Omental fat pad (tissue), 4 donors: ENCODE measurements at places on chromosomes 5 and 9.

GRCh38 chr5:43638546-43638945, 35.6 kb downstream of the NNT start:
- no peak for DNase-seq

DNA sequence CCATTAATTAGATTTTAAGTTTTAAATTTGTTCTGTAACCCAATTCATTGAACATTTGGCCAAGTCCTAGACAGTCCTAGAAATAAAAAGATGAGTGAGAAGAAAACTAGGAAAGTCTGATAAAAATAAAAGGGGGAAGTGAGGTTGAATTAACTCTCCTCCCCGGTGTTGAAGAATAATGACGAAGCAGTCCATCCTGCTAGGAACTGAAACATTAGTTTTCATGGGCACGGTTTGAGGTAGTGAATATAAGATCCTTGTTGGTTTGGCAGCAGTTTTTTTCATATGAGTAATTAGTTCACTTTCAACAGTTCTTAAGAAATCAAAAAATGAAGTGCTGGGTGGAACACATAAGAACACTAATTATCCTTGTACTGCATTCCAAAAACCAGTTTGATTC, 103.1 kb downstream of the MTREX start:
- DNase-seq, result no peak

GRCh38 chr9:116145036-116145435, 8.6 kb upstream of the PAPPA start:
- no peak for DNase-seq

DNA sequence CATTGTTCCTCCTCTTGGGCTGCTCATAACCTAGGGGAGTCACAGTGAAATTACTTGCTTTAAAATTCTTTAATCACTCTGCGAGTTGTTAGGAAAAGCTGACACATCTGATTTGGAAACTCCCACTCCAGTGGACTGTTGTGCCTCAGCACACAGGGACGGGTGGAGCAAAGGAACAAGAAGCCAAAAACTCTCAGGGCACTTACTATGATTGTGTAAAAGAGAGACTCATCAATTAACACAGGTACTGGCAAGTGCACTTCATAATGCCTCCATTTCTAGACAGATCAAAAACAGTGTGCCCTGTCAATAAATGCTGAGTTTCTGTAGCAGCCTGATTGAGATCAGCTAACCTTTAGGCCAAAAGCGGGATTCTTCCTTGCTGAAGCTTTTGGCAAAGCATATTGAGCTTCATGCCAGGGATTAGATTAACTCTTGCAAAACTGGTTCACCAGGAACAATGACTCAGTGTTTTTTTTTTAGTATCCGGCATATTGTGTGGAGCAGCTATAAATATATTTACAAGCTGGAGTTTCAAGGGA, 55.9 kb downstream of the TMC1 start:
- no peak for DNase-seq

- no peak for DNase-seq
Observed at GRCh38 chr5:126384985-126385384, 38.2 kb upstream of the GRAMD2B start.

DNA sequence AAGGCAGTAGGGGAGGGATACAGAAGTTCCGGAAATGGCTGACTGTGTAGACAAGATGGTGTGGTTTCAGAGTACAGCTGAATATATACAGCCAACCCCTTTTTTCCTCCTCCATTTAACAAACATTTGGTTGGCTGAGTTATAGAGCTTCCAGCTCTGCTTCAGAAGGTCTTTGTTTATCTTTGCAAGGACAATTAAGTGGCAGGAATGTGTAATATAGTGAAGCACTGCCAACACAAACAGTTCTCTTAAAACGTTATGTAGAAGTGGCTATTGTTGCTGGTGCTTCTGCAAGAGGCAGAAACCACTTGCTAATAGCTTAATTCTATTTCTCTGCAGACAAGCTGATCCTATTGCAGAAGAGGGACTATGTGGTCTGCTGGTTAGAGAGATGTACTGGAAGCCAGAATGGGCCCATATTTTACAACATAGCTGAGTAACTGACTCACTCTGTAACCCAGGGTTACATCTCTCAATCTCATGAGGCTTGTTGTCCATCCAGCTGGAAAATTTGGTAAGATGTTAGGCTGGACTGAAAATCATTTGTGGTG, 62.7 kb upstream of the OSMR start:
- DNase-seq, result no peak

GRCh38 chr5:32638309-32638708, 53.0 kb downstream of the SUB1 start:
- DNase-seq, result no peak

- DNase-seq, result no peak
Observed at GRCh38 chr5:151925340-151925739, 689 bp upstream of the GLRA1 start.

GRCh38 chr5:133222979-133223378, 171.2 kb downstream of the HSPA4 start:
- DNase-seq, result no peak

DNA sequence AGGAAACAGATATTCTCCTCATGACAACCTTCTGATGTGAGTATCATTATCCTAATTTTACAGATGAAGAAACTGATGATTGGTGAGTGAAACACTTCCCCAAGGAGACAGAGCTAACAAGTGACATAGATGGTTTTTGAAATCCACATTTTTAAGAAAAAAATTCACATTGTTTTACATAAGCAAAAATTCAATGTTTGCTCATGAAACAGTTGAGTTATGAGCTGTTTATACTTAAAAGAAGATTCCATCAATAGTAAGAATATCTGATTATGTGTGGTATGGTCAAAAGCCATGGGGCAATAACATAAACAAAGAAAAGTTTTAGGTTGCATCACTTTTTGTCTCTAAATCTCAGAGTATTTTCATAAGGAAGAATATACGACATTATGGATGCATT, 167.9 kb upstream of the PAPPA start:
- no peak for DNase-seq

GRCh38 chr5:172200476-172200875, 6.5 kb downstream of the EFCAB9 start:
- no peak for DNase-seq

DNA sequence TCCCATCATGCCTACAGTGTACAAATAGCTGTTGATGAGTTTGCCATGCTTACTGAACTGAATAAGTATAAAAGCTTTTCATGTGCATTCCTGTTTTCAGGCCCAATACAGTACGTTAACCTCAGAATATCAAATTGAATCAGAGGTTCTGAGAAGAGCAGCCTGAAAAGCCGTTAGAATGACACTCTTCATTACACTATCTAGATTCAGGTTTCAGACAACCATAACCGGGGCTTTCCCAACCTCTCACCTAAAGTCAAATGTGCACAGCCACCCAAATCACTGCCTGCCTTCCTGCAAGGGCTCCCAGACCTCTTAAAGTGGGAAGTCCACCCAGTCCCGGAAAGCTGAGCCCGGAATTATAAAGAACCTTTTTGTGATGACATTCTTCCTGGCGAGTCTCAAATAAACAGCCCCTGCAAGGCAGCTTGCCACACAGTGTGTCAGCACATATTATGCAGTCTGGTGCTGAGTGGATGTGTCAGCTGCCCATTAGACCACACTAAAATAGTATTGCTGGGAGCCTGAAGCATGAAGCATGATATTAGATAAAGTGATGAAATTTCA, 245.8 kb downstream of the TLE4 start:
- no peak for DNase-seq

DNA sequence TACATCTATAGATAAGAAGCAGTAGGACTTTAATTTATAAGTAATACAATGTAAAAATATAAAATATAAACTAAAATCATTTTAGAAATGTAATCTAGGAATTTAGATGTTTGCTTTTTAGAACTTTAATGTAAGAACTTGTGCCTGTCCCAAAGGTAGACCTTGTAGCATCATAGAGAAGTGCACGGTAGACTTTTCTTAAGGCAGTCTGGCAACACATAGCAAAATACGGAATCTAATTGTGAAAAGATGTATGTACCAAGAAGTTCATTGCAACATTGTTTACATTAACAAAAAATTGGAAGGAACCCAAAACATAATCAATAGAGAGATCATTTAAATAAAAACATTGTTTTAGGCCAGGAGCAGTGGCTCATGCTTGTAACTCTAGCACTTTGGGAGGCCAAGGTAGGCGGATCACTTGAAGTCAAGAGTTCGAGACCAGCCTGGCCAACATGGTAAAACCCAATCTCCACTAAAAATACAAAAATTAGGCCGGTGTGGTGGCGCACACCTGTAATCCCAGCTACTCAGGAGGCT, 84.6 kb upstream of the SMIM15 start:
- no peak for DNase-seq

DNA sequence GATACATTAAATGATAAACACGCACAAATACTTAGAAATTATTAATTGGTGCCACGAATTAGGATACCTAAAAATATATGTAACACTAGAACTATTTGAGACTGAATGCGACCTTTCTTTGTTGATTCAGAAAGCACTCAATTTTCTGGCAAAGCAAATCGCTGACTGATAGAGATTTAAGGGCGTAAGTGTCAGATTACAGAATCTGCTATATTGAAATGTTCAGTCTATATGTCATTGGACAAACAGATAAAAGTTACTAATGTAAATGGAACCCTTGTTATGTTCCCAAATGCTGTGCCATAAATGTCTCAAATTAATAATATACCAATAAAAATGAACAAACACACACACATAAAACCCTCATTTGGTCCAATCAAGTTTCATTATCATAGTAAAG, 137.9 kb downstream of the MPDZ start:
- no peak for DNase-seq

DNA sequence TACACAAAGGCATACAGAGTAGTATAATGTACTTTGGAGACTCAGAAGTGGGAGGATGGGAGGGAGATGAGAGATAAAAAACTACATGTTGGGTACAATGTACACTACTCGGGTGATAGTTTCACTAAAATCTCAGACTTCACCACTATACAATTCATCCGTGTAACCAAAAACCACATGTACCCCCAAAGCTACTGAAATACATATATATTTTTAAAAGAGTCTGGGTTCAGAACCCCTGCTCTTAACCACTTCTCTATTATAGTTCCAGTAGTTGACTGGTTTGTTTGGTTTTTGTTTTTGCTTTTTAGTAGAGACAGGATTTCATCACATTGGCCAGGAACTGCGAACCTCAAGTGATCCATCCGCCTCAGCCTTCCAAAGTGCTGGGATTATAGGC, 22.6 kb downstream of the SGTB start:
- DNase-seq, result no peak

DNA sequence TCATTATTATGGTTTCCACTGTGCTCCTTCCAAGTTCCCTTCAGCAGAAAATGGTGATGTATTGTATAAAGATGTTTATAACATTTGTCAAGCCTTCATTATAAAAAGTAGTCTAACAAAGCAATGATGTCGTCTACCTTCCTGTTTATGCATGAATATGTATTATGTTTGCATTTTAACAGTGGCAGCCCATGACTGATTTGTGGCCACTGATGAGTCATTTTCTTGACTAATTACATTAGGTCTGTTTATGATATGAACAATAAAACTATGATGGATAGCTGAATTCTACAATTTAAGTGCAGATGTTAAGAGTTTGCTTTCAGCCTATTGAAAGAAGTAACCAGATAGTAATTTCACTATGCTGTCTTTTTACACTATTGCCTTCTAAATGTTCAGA, 75.4 kb upstream of the ADAMTS19 start:
- DNase-seq, result no peak

DNA sequence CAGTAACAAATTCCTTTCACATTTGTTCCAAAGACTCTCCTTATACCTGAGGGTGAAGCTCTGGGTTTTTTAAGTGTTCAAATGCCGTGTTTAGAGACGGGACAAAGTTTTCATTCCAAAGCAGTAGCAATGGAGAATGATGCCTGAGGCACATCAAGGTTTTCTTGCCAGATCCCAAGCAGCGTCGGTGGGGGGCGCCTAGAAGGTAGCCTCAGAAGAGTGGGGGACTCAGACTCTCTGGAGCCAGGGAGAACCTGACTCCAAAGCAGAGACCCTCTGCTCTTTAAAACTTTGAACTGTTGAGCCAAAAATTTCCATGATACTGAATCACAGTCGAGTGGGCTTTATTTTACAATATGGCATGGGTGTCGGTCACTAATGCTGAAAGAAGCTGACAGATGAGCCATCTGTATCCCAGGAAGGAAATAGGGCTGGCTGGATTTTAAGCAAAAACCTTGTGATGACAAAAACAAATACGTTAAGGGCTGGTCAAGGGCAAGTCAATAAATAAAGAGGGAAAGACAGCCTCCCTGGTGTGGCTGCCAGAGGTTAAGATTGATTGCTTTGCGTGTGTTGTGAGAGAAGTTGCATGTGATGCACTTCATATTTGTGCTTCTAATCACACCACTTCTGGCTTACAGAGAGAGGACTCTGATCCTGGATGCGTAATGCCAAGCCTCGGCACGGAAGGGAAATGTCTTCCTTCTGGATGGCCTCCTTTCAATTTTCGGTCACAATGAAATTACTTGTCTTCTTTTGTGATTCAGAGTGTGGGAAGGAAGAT, 161.1 kb upstream of the EFNA5 start:
- DNase-seq, result no peak

- DNase-seq, result no peak
Observed at GRCh38 chr5:76579166-76579937, 43.9 kb downstream of the F2RL2 start.

DNA sequence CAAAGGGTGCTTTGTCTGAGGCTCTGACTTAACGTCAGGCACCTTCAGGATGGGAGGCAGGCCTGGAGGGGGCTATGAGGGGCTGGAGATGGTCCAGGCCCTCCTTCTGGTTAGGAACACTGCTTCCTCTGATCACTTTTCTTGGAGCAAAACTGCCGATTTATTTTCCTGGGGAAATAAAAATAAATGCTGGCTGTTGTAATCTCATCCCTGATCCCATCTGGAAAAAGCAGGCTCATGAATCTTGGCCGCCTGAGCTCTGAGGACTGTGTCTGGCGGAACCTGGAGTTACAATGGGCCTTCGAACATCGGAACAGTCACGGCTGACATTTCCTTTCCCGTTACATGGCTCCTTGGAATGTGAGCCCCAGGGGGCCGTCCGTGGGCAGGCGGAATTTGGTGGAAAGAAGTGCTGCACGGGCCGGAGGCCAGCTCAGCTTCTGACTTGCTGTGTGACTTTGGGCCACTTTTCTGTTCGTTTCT, 157.8 kb downstream of the RGS3 start:
- peak; percentile 43 for DNase-seq

DNA sequence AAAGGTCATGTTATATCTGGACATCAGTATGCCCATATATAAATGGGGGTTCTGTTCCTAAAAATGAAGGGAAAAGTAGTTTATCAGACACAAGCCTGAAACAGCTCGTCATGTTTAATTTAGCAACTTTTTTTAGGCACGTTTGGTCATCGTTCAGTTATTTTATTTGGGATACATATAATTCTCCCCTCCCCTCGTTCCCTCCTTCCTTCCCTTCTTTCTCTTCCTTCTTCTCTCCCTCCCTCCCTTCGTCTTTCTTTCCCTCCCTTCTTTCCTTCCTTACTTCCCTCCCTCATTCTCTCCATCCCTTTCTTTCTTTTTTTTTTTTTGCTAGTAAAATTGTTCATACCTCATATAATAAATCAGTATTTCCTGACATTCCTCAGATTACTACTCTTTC, 3.4 kb downstream of the PPWD1 start:
- no peak for DNase-seq

GRCh38 chr9:87271696-87272477, 225.8 kb upstream of the DAPK1 start:
- DNase-seq, result no peak

GRCh38 chr5:103561685-103562452, 720 bp downstream of the NUDT12 start:
- DNase-seq, result no peak

- DNase-seq, result no peak
Observed at GRCh38 chr5:151602806-151603205, 11.7 kb upstream of the FAT2 start.
